ENCODE measurements at places on chromosomes 11 and 22.

- DNase-seq = no peak
These were observed 73.6 kb upstream of the GDPD4 start for GRCh38 chr11:77375107-77375506.

DNA sequence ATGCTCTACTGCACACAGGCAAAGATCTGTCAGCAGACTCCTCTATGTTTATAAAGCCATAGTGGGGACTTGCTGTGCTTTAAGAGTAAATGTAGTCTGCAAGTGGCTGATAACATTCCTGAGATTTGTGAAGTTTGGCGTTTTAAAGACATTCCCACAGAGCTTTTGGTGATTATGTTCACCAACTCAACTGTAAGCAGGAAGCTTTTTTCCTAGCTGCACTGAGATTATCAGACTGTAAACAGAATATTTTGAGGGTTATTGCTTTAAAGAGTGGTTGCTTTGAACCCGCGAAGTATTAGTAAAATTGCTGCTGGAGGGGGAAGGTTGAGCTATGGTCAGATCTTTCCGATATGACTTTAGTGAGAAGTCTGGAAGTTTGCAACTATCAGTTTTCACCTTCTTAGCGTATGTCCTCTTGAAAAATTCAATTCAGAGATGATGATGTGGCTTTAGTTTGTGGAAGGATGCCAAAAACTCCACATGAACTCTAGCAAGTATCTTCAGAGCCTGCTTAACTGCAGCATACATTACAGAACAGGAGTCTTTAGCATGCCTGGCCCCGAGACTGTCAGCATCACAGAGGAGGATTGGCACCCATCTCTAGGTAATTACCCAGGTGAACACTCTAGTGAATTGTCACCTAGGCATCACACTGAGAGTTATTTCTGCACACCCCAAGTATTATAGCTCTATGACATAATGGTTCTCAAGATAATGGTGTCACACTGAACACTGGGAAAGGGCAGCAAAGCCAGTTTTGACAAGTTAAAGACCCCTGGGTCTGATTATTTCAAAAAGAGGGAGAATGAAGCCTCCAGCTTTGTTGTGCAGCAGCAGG lies 89.9 kb downstream of the MTNR1B start:
- peak; percentile 32 for DNase-seq

GRCh38 chr11:197741-198235 lies 4.9 kb downstream of the SCGB1C1 start:
- no peak for DNase-seq

- peak; percentile 73 for DNase-seq
These were observed 563 bp downstream of the MDK start for GRCh38 chr11:46381819-46382645.

DNA sequence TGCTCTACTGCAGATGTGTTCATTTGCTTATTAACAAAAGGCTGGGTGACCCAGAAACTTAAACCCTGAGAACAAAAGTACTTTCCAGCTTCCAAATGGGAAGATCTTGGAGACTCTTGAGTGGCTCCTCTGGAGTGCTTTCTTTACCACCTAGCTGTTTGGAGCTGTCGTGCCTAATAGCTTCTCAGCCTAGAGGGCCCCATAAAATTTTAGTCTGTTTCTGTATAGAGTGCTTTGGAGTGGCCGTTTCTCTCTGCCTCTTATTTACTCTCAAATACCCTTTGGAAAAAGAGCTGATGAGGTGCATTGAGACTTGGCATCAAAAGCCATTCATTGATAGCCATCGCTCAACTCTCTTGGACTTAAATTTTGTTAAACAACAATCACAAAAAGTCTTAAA lies 50.7 kb downstream of the ZNRF3 start:
- no peak for DNase-seq

DNA sequence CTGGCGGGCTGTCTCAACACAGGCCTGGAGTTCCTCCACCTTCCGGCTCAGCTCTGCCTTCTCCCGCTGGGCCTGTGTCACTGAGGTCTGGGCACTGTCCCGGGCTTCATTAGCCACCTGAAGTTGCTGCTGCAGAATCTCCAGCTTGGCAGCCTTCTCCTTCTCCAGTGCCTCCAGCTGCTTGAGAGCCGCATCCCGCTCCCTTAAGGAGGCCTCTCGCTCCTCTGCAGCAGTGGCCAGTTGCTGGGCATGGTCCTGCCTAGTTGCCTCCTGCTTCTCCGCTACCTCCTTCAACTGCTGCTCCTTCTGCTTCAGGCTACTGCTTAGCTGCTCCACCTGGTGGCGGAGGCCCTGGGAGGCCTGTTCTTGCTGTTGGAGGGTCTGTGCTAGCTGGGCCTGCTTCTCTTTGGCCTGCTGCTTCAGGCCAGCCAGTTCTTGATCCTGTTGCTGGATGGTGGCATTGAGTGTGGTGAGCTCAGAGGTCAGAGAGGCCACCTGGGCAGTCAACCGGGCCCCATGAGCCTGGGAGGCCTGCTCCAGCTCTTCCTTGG lies 16.9 kb downstream of the IL18BP start:
- DNase-seq = peak; percentile 59

DNA sequence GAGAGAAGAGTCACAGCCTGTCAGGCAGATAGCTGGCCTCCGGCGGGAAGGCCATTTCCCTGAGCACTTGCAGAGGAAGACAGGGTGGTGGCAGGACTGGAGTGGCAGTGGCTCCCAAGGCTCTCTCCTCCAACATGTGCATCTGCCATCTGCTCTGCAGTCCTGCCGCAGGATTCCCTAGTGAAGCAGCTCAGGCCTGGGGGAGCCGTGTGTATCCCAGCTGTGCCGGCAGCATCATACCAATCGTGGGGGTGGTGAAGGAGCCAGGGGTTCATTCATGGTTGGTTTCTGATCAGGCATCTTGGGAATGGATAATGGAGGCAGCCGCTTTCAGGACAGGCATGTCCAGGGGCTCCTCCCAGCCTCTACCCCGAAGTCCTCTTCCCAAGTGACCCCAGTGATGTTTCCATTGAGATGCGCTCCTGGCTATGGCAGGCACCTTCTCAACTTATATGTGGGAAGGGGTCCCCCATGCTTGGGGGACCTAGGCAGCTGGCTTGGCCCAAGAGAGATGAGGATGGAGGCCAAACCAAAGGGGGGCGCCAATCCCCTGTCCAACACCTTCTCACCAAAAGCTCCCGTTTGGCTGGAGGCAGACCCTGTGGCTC lies 6.1 kb downstream of the TAGLN start:
- DNase-seq = peak; percentile 25

DNA sequence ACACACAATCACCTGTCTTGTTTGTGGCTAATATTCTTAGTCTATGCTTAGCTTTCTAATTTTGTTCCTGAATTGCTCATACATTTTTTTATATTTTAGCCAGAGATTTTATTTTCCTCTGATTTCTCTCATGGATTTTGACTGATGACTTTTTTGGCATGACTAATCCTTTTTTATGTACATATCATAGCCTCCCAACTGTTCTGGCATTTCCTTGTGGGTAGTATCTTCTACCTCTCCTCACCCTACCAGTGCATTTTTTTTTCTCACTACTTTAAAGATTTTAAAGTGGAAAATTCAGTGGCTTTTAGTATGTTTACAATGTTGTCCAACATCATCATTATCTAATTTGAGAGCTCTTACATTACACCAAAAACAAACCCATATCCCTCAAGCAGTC lies 84.4 kb upstream of the TENM4 start:
- no peak for DNase-seq

DNA sequence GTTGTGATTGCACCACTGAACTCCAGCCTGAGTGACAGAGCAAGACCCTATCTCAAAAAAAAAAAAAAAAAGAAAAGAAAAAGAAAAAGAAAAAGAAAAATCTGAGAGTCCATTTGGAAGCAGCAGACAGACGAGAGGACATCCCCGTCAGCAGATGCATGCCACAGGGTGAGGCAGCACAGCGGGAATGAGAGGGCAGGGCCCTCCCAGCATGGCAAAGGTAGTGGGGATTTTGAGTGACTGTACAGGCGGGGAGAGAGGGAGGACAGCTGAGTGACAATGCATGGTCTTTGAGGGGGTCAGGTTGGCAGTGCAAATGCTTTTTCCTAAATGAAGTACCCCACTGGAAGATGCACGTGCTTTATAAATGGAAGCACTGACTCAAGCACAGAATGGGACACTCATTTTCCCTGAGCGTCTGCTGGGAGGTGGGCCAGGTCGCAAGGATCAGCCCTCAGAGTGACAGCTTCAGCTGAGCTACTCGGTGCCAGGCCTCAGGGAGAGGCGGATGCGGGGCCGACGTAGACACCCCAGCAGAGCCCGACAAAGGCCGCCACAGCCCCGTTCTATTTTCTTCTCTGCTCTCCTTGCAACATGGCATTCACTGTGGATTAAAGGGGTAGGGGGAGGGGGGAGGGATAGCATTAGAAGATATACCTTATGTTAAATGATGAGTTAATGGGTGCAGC lies 113.5 kb downstream of the SHANK2 start:
- no peak for DNase-seq

DNA sequence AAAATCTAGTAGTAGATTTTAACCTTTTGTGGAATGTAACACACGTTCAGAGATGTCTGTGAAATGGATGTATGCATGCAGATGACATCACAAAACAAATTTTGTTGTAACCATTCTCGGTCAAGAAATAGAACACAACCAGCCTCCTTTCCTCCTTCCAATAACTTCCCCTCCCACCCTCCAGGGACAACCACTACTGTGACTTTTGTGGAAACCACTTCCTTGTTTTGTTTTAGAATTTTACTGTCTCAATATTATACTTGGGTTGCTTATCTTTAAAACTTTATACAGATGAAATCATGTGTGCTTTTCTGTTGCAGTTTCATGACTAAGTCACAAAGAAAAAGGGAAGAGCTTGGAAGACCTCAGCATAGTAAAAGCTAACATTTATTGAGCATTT lies 189.4 kb upstream of the NCAM1 start:
- DNase-seq = no peak

- DNase-seq = peak; percentile 68
These were observed at the start of gene UPK3A for GRCh38 chr22:45284705-45285262. UPK3A (plus strand) TSS chr22:45284949; CDS start chr22:45285014, 65 bp downstream.

- DNase-seq = no peak
These were observed 73.9 kb downstream of the SPON1 start for GRCh38 chr11:14036469-14036868.

GRCh38 chr11:32382339-32383049 lies 52.8 kb downstream of the WT1 start:
- no peak for DNase-seq

DNA sequence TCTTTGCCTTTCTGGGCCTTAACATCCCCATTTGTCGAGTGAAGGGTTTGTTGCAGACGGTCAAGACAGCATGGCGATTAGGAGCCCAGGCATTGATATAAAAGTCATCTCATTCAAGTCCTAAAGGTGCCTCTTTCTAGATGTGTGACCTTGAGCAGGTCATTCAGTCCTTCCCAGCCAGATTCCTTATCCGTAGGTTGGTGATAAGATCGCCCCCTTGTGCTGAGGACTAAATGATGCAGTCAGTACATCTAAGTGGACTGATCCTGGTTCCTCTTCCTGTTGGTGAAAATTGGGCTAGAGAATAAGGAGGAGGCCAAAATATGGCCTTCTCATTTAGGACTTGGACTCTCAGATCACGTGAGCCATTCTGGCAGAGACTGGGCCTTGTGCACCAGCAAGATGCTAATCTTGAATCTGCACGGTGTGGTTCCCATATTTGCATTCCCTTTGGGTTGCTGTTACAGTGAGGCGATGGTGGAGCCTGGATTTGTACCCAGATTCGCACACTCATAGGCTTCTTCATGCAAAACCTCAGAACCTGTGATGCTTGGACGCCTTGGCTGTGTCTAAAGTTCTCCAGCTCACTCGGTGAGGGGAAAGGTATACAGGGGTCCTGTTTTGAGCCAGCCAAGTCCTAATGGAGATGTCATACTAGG lies 156.8 kb downstream of the MYO18B start:
- peak; percentile 66 for DNase-seq

GRCh38 chr11:119885861-119886567 lies 157.0 kb upstream of the NECTIN1 start:
- no peak for DNase-seq

GRCh38 chr11:104163100-104164027 lies 583 bp downstream of the PDGFD start:
- peak; percentile 73 for DNase-seq

GRCh38 chr11:14357881-14358728 lies 878 bp downstream of the RRAS2 start:
- peak; percentile 94 for DNase-seq

DNA sequence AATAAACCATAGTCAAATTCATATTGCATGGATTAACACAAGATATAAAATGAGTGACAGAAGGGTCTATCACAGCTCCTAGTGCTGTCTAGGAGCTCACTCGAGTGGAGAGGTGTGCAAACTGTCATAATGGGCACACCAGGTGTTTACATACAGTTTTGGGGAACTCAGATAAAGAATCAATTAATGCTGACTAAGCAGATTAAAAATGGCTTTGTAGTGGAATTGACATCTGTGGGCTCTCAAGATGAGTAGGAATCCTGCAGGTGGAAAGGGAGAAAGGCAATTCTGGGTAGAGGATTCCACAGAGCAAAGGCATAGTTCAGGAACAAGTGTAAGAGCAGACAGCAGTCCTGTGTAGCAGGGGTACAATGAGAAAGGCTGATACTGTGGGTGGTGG lies 496.2 kb upstream of the CCDC90B start:
- DNase-seq = no peak

- DNase-seq = no peak
These were observed 35.1 kb upstream of the LRRC10B start for GRCh38 chr11:61473370-61474012.

- no peak for DNase-seq
These were observed 41.9 kb downstream of the MED15 start for GRCh38 chr22:20549232-20549841.

GRCh38 chr11:9280655-9281301 lies 15.6 kb upstream of the DENND5A start:
- DNase-seq = no peak

DNA sequence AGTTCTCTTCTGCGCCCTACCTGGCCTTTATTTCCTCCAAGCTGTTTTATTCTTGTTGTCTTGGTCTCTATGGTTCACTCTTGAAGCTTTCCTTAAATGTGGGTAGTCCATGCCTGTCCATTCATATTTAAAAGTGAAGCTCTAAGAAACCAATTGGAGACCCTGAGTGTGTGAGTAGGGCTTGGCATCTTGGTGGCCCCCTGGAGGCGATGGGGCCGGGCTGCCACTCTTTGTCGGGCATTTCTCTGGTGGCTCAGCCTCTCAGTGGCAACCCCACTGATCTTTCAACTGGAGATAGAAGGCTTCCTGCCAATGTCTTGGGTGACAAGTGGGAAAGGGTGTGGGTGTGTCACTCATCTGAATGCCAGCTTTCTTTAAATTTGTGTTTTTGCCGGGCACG lies 9.1 kb downstream of the TRPT1 start:
- DNase-seq = no peak

GRCh38 chr11:83054001-83054400 lies 17.7 kb downstream of the RAB30 start:
- DNase-seq = no peak
